Suppressor macrophage (primary cell): ENCODE measurements at places on chromosomes 13 and 19.
A peak's percentile ranks its signal among the peaks of the same experiment; 100 is the strongest.

- DNase-seq: no peak
These were observed 306 bp downstream of the SUGT1 start for GRCh38 chr13:52652980-52653303.

DNA sequence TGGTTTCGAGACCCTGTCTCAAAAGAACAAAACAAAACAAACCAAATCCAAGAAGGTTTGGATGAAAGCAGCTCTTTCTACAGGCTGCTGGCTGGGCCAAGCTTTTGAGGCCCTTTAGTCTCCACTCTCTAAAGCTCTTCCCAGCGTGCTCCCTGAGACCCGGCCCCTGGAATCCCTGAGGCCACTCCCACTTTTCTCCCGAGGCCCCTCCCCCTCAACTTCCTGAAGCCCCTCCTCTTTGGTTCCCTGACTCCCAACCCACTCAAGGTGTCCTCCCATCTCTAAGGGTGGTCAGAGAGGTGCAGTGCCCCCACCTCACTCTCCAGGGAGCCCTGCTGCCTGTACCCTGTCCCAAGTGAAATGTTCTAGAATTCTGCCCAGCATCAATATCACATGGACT, 10.6 kb downstream of the ERICH6B start:
- DNase-seq: no peak

DNA sequence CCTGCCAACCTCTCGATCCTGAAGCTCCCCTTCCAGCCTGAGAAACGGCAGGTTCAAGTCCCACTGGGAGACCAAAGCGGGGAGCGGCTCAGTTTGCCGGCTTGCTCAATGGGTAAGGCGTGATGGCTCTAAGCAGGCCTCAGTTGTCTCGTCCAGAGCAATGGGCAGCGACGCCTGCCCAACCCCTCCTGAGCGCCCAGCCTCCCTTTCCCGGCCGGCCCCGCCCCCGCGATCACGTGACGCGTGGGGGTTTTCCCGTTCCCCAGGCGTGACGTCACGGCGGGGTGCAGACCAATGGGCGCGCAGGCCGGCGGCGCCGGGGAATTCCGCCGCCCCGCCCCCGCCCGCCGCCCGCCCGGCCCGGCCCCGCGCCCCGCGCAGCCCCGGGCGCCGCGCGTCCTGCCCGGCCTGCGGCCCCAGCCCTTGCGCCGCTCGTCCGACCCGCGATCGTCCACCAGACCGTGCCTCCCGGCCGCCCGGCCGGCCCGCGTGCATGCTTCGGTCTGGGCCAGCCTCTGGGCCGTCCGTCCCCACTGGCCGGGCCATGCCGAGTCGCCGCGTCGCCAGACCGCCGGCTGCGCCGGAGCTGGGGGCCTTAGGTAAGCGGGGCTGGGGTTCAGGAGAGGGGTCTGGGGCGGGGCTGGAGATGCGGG, at the start of gene RELB:
TSS of gene RELB (plus strand) at position 378 of the 653 bp plus-strand sequence. CDS start at position 494, 116 bp downstream.
- DNase-seq: peak; percentile 98

- peak; percentile 62 for DNase-seq
These were observed 31.4 kb downstream of the CCDC122 start for GRCh38 chr13:43848001-43848649.
